Glomerular endothelial cell (primary cell): ENCODE measurements at places on chromosomes 6 and 20.

- no peak for DNase-seq
Observed at GRCh38 chr20:41306061-41306727, 11.3 kb downstream of the ZHX3 start.

GRCh38 chr20:54043076-54043967 is 27.1 kb downstream of the BCAS1 start:
- DNase-seq: no peak

DNA sequence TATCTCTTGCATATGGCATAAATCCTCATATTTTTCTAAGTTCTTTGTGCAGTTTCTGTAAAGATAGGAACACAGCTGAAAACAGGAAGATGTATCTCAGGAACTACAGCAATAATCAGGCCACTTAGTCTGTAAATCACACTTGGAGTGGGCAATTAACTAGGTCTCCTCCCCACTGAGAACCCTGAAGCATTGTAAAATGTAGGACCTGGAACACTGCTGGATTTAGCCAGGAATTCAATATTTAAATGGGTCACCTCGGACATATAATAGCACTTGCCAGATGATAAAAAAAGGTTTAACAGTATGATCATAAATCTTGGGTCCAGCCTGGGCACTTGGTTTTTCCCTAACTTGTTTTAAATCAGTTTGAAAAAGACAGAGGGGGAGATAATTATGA is 155.0 kb downstream of the GRM1 start:
- DNase-seq: no peak

- DNase-seq: no peak
Observed at GRCh38 chr6:135176464-135176863, 4.6 kb upstream of the MYB start.

DNA sequence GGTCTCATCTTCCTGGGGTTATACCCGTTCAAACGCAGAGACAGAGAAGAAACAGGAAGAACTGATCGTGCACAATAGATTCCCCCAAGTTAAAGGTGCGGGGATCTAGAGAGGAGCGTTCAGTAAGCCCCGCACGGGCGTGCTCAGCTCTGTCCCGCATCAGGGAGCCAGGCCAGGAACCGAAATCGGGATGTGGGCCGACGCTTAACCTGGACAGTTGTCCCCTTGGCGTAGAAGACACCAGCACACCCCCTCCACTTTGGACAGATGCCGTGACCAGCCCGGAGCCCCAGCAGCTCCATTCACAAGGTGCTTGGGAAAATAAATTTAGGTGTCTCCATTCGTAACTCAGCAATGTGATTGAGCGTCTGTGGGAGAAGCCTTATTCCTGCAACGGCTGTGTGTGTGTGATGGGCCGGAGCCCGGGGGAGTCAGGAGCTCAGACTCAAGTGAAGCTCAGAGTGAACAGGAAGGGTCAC is 24.0 kb upstream of the GATA5 start:
- DNase-seq: no peak

- DNase-seq: no peak
Observed at GRCh38 chr6:10175362-10175761, 239.5 kb downstream of the TFAP2A start.

DNA sequence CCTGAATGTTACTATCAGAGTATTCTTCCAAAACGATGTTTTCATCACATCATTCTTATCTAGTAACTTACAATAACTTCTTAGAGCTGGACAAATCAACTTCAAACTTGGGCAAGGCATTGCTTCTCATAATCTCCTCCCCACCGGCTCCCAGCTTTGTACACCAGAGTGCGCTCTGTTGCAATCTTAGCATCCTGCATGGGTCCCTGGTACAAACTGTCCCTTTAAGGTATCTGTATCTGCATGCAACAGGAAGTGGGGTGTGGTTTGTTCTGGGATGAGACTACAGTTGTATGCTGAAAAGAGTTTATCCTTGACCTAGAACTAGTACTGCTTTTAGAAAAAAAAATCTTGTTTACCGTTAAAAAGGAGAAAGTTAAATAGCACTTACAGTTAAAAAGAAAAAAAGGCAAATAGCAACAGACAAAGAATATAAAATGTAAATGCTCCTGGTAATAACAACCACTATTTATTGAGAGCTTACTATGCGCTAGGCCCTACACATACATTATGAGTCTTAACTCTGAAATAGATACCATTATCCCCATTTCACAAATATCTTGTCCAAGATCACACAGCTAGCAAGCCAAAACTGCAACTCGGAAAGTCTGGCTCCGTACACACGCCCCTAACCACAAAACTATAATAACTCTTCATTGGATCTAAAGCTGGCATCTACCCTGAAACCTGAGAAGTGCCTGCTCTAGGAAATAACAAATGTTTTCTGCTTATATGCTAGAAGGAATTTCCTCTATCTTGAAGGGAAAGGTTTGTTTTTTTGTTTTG is 9.8 kb upstream of the HECA start:
- DNase-seq: no peak

GRCh38 chr6:161413355-161413771 is 139.5 kb upstream of the AGPAT4 start:
- DNase-seq: no peak

- DNase-seq: no peak
Observed at GRCh38 chr6:140663094-140663493, 1288.6 kb upstream of the CITED2 start.

GRCh38 chr6:149164199-149164750 is 153.2 kb upstream of the TAB2 start:
- DNase-seq: no peak

DNA sequence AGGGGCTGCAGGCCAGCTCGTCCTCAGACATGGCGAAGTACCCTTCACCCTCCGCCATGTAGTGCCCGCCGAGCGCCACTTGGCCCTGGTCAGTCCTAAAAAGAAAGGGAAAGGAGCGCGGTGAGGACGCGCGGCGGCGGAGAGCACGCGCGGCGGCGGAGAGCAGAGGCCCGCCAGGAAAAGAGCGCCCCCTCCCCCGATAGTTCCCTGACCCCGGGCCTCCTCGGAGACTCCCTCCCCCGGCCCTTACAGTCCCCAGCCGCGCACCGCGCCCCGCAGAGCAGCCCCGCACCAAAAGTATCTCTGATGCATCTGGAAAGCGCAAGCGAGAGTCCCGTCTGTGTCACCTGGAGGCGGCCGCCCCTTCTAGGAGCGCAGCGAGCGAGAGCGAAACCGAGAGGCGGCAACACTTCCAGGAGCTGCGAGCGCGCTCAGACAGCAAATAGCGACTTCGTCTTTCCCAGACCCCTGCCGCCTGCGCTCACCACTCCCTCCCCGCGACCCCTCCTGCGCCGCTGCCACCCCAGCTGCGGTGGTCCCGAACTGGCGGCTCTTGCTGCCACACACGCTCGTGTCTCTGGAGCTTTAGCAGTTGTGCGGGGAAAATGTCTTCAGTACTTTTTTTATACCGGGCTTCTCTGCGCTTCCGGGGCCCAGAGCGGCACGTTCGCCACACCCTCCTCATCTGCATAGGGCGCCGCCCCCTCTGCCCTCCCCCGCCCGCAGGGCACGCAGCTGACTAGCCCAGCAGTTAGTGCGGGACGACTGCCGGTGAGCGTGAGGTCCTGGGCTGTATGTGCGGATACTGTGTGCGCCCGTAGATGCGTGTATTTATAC is at the start of gene TENT5A:
Gene TENT5A (minus strand): TSS at position 598 of the 837 bp plus-strand sequence. CDS start 540 bp downstream, at position 58.
- DNase-seq: no peak

DNA sequence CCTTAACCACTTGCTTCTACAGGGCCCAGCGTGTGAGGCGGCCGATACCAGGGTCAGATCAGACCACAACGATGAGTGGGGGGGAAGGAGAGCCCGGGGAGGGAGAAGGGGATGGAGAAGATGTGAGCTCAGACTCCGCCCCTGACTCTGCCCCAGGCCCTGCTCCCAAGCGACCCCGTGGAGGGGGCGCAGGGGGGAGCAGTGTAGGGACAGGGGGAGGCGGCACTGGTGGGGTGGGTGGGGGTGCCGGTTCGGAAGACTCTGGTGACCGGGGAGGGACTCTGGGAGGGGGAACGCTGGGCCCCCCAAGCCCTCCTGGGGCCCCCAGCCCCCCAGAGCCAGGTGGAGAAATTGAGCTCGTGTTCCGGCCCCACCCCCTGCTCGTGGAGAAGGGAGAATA is 2.8 kb downstream of the RING1 start:
- no peak for DNase-seq

DNA sequence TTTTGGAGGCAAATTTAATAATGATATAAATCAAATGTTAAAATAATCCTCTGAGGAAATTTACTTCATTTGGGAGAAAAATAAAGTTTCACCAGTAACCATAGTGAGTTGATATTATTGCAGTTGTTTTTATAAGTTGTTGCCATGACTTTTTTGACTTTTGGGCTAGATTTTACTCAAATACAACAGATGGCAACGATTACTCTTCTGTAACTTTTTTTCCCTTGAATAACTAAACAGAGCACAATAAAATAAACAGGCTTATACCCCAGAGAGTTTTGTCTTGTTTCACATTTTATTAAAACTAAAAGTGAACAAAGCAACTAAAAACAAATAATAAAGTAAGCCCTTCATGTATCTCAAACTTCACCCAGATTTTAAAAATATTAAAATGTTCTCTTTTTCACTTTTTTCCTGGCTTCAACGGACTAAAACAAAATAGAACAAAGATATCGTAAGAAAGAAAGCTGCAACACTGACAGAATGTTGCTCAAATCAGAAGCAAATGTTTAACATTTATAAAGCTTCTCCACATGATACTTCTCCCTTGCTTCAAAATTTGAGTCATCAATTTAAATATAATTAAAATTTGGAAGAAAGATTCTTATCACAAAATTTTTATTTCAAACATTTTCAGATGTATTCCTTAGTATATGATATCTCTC is 42.5 kb upstream of the BMP5 start:
- no peak for DNase-seq

DNA sequence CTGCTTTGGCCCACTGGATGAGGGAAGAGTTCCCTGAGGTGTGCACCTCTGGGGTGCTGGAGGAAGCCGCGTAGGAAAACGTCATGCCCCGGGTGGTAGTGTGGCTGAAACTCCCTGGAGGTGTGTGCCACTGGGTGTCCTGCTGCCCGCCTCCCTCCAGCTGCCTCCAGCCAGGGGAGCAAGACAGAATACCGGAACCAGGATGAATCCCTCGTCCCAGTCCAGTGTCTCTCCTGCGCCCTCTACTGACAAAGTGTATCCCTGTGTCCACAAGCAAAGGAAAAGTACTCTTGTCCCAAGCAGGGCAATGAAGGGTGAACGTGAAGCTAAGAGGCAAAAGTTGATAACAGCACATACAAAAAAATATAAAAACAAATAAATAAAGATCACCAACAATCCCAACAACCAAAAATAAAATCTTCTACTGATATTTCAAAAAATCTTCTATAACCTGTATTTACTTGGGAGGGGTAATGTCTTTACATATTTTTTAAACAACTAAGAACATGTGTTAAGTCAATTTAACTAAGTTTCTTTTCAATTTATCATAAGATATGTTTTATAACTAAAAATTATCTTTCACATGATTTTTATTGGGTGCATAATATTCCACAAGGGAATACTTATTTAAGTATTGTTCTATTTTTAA is 437.6 kb downstream of the MAFB start:
- DNase-seq: no peak

DNA sequence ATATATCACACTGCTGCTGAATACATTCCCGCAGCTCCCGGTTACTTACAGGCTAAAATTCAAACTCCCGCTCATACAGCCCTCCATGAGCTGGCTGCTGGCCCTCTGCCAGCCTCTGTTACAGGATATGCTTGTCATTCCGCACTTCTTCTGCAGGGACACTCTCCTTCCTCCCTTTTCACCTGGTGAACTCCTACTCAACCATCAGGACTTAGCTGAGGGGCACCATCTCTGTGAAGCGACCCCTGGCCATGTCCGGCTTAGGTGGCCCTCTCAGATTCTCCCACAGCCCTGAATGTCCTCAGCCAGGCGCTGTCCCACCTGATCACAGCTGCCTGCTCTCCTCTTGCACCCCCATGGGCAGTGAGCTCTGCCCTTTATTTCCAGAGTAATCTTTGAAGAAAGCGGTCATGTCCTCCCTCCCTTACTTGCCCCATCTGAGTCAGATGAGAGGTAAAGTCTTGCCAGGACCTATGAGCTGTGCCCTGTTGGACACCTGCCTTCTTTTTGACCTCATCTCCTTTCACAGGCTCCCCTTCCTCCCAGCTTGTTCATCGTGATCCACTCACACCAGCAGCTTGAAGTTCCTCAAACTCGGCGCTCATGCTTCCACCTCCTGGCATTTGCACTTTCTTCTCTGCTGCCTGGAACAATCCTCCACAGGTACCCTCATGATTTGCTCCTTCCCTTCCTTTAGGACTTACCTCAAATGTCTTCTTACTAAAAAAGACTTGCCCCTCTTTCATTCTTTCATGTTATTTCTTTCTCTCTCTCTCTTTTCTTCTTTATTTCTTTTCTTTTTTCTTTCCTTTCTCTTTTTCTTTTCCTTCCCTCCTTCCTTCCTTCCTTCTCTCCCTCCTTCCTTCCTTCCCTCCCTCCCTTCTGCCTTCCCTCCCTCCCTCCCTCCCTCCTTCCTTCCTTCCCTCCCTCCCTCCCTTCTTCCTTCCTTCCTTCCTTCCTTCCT is 5.6 kb downstream of the CYP24A1 start:
- DNase-seq: no peak

DNA sequence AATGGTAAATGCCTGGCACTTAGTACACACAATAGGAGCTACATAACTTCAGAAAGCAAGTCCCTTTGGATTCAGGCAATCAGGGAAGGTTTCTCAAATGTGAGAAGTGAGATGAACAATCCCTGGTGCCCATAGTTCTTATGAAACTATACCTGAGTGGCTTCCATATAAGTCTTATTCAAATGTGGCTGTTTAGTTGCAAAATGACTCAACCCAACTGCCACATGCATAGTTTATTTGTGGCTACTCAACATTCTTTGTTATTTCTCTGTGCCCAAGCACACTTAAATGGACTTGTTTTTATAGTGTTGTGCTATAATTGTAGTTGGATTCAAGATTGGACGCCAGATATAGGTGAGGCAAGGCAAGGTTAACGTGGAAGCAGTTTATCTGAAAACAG is 93.7 kb upstream of the ATXN1 start:
- no peak for DNase-seq

- no peak for DNase-seq
Observed at GRCh38 chr20:35942243-35942642, 12.1 kb downstream of the SCAND1 start.

DNA sequence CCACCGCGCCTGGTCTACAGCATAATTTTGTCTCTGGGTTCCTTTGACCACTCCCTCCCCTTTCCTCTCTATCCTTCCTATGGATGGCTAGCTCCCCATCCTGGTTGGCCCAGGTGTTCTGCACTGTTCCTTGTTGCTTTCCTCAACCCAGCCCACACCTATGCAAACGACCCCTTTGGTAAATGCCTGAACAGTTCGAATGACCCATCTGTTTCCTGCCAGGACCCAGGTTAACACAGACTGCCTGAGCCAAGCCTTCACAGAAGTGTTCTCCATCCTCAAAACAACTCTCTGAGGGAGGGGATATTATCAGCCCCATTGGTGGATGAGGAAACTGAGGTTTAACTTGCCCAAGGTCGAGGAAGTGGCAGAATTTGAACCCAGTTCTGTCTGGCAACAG is 44.8 kb upstream of the CCDC167 start:
- no peak for DNase-seq

DNA sequence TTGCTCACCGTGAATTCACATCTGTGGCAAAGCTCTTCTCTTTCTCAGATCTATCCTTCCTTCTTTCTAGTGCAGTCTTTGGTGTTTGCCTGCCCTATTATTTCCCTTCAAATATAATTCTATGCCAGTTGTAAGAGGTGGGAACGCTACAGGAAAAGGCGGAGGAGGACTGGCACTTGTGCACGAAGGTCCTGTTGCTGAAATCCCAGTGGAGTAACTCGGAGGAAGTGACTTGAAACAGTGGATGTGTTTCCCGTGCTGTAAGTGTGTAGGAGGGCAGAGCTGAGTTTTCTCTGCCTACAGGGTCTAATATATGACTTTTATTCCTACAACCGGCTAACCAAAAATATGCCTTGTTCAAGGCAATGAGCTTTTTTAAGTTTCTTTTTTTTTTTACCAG is 754.8 kb downstream of the QKI start:
- no peak for DNase-seq
